ENCODE measurements at places on chromosomes 7 and 10. TPM values are rescaled to one million over a fixed set of nuclear protein-coding genes. Genes with fewer than 3 reads are reported as not detected.

The FZD1 gene
- total RNA-seq: 0.08 TPM

The SFRP5 gene
- total RNA-seq: 0.11 TPM

The CLEC5A gene
- not detected for total RNA-seq

The AKR1C4 gene
- total RNA-seq: not detected

The TCAF1 gene
- total RNA-seq: 11.2 TPM

The ZNF239 gene
- total RNA-seq: 0.90 TPM

The ZNF365 gene
- 0.29 TPM for total RNA-seq

The VWDE gene
- 1.6 TPM for total RNA-seq

The STK17A gene
- 41.5 TPM for total RNA-seq

The PYROXD2 gene
- total RNA-seq: 2.2 TPM

The TMEM236 gene
- total RNA-seq: 0.04 TPM

The SPDYE16 gene
- 0.30 TPM for total RNA-seq

The SNX10 gene
- total RNA-seq: 46.9 TPM

The PRKCQ gene
- total RNA-seq: 44.8 TPM

The PLEKHS1 gene
- not detected for total RNA-seq

Data from activated CD8-positive, alpha-beta memory T cell treated with anti-CD3 and anti-CD28 coated beads for 36 hours (primary cell).